ENCODE measurements at places on chromosomes 12 and 14.

GRCh38 chr12:5660238-5660637, 228.3 kb downstream of the NTF3 start:
- no peak for DNase-seq

DNA sequence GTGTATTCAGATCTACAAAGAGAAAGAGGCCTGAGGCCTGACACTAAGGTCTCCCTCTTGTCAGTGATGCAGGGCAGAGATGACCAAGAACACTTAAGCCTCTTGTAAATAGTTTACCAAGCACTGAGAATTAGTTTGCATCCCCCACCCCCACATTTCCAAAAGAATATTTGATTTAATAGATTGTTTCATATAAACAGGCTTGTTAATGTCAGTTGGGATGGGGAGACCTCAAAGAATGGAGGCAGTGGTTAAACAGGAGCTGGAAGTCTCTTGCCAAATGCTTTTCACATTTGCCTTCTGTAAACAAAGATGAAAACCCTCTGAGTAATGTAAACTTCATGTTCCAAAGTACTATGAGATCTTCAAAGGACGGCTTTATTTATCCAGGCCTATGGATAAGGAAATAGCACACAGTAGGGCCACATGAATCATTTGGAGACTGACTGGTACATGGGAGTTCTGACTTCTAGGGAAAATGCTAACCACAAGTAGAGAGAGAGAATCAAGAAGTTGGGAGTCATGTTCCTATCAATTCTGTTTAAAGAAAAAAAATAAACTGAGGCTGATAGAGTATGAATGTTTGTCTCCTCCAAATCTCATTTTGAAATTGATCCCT, 234.7 kb downstream of the ANO2 start:
- no peak for DNase-seq

DNA sequence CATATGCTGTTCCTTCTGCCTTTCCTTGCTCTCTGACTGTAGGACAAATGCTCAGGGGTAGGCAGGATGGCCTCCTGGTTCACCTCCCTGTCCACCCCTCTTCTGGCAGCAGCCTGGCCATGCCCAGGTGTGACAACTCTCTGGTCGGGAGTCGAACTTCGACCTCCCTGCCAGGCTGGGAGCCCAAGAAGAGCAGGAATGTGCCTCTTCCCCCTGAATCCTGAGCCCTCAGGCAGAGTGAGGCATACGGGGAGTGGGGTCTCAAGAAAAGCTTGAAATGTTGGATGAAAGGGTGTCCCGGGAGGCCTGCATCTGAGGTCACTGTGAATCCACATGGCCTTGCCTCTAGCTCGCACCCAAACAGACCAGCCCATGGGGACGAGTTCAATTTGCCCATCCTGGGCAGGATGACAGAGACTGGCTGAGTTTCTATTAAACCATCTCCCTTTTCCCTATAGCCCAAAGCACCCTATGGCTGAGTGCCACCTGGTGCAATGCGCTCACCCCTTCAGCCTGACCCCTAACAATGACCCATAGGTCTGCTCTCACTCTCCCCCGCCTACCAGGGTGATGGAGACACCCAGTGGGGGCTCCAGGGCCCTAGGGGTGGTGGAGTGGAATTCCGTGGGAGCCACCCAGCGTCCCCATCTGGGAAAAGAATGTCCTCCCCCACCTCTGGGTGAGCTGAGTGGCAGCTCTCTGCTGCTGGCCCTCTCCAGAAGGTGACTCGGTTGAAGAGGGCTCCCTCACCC, 52.9 kb upstream of the DIO3 start:
- no peak for DNase-seq

DNA sequence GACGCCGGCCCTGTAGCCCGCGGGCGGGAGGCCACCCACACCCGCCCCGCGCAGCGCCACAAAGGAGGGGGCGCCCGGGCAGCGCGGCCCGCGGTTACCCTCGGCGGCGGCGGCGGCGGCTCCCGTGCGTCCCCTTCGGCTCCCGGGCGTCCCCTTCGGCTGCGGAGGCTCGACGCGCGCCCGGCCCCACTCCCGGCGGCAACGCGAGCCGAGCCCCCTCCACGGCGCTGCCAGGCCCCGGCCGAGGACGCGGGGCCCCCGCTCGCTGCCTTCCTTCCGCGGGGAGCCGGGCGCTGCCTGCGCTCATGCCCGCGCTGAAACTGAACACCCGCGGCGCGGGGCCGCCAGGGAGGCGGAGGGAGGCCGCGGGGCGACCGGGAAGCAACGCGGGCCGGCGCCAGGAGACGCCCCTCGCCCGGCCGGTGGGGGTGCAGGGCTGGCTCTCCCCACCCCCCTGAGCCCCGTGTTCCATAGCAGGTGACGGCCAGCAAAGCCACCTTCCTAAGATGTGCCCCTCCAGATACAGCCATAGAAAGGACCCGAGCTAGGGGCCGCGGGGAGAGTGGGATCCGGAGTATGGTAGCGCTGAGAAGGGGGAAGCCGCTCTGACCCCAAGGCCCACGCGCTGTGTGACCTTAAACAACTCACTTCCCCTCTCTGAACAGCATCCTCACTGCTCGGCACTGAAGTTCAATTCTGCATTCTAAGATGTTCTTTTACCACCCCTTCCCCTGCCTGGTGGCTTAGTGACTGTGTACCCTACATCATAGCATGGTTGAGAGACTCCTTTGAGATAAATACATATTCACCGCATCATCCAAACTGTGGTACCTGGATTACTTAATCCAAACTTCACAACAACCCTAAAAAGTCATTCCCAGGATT, 42.8 kb downstream of the KDM2B start:
- DNase-seq = peak; percentile 46

- no peak for DNase-seq
Measured at GRCh38 chr14:103488960-103489359, 33.7 kb downstream of the CKB start.

DNA sequence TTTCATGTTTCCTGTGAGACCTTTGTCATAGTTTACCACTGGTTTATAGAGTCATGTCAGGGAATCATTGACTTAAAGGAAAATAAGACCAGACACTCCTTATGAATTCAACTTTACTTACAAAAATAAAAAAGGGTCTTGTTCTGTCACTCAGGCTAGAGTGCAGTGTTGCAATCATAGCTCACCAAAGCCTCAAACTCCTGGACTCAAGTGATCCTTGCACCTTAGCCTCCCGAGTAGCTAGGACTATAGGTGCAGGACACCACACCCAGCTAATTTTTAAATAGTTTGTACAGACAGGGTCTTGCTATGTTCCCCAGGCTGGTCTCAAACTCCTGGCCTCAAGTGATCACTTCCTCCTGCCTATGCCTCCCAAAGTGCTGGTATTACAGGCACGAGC, 19.0 kb downstream of the SLC41A2 start:
- DNase-seq = no peak

DNA sequence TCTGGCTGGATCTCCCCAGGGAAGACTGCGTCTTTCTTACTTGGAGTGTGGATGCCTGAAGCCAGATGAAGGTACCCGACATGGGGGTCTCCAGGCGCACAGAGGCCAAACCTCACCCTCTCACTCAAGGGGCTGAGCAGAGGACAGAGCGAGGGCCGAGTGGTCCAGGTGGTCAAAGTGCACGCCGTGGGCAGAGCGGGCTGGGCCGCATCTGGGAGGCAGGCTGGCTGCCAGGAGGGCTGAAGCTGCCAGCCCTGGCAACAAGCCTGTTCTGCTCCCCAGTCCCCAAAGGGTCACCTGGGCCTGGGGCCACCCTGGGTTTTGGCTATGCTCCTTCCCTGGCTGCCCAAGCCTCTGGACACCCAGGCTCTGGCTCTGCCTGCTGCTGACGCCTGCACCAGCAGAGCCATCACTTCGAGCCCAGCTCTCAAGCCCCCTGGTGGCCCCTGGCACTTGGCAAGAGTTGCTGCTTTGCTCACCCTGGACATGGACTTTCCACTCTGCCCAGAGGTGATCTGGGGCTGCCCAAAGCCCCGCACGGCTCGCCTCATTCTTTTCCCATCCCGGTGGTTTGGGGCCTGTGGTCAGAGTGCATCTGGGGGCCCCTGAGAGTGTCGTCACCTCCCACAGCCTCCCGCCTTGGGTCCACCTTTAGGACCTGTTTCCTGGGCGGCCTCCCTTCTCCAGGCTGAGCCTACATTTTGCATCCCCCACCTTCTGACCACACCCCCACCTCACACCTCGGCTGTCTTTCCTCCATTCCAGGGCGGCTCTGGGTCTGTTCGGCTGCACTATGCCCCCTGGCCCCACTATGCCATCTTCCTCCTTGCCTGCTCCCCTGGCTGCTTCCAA, 2.8 kb downstream of the ADSS1 start:
- DNase-seq = no peak

GRCh38 chr14:100592972-100593371, 5.8 kb upstream of the BEGAIN start:
- no peak for DNase-seq

- DNase-seq = peak; percentile 60
Measured at GRCh38 chr14:91980157-91980556, 32.7 kb upstream of the FBLN5 start.

DNA sequence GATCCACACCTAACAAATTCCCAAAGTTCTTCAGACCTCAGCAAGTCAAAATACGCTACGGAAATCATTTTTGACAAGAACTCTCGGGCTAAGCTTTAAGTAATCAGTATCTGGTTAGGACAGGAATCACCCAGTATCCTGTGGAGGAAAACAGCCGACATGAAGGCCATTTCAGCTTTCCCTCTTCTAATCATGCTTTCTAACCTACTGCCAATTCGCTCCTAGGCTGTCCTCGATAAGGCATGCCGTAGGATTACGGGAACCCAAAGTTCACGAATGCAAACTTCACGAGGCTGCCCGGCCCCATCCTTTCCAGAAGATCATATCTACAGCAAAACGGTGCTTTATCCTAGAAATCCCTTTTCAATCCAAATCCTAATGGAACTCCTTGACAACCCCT, 81.8 kb upstream of the PTPRB start:
- no peak for DNase-seq

DNA sequence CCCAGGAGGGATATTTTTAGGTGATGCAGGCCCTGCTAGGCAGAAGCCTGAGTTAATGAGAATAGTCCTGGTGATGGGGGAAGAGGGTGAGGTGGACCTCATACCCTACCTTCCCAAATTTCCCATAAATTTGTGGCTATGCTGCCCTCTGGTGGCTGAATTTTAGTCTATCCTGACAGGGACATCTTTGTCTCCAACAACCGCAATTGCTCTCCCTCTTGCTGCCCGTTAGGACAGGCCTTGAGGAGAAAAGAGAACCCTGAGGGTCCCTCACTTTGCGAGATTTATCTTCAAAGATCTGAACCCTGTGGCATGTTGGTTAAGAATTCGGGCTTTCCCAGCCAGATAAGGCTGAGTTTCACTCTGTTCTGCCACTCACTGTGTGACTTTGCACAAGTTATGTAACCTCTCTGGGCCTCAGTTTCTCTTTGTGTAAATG, 9.8 kb upstream of the ZNF385A start:
- peak; percentile 59 for DNase-seq

DNA sequence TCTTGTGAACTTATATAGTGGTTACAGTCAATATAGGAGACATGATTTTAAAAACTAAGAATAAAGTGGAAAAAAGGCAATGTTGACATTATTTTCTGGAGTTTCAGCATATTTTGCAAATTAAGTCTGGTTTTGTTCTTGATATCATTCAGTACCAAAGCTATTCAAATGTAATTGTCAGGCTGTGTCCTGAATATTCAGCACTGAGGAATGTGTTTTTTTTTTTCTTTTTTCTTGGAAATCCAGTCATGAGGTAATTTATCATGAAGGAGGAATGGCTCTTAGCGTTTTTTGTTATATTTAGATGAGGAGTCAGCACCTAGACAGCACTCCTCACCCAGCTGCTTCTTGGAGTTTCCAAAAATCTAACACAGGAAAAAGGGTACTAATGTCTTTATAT, 225.5 kb downstream of the CCDC91 start:
- peak; percentile 21 for DNase-seq
